ENCODE measurements at places on chromosomes 12 and 14. TPM values are rescaled to one million over a fixed set of nuclear protein-coding genes. Genes with fewer than 3 reads are reported as not detected.

The MGP gene
- 0.34 TPM for total RNA-seq

- H3K36me3 ChIP-seq: peaks cover 34% of the 10 kb centered on the region
- DNase-seq: no peak
- H3K27me3 ChIP-seq: no peaks in the 10 kb centered on the region
- H3K27ac ChIP-seq: no peak overlapping the region
Measured at GRCh38 chr14:105049753-105050550, 15.3 kb downstream of the GPR132 start.

GRCh38 chr12:108792361-108793292 is 61.3 kb upstream of the CORO1C start:
- no peak overlapping the region for H3K4me3 ChIP-seq
- DNase-seq: no peak
- no peaks in the 10 kb centered on the region for H3K27me3 ChIP-seq

DNA sequence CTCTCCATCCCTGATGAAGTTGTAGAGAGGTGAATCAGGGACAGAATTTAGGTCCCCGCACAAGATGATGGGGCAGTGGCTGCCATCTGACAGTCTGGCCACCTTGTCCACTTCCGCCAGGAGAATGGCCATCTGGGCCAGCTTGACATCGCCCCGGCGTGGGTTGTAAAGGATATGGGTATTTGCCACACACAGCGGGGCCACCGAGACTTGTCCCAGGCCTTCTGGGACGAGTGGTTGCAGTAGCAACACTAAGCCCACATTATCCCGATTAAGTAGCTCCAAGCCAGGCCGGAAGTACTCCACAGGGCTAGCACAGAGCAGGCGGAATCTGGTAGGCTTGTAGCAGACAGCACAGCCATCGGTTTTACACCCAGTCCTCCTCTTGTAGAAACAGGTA is 6.2 kb downstream of the ANGEL1 start:
- H3K27me3 ChIP-seq: no peaks in the 10 kb centered on the region
- peaks cover 11% of the 10 kb centered on the region for H3K4me1 ChIP-seq
- H3K4me3 ChIP-seq: no peak overlapping the region
- no peak for DNase-seq
- H3K27ac ChIP-seq: no peak overlapping the region

DNA sequence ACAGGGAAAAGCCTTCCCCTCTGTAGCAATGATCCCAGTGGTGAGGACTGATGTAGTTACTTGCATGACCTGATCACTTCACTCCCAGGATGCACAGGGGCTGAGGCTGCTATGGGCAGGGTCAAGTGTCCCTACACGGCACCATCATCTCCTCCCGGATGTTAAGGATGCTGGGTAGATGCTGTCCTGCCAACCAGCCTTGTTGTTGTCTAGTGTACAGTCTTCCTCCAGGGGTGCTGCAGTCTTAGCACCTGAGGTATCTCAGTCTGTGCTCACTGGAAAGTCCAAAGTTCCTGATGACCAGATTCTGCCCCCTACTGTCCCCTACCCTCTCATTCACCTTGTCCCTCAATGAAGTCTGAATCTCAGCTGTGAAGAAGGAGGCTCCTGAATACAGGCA is 20.1 kb downstream of the CPM start:
- no peaks in the 10 kb centered on the region for H3K36me3 ChIP-seq
- DNase-seq: no peak
- no peaks in the 10 kb centered on the region for H3K27me3 ChIP-seq

The CLEC4D gene
- not detected for total RNA-seq

DNA sequence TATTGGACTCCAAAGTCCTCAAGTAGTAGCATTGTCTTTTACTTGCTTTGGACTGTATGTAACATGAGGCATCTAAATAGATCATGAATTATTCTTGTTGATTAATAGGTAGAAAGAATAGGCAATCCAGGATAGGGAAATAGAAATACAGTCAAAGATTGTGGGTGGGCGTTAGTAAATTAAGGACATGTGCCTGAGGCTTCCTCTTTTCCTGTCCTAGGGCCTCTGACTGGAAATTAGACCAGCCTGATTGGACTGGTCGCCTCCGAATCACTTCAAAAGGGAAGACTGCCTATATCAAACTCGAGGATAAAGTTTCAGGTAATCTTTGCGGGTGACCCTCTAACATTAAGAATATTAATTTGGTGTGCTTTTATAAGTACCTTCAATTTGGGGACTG is 7.6 kb downstream of the NECAP1 start:
- no peaks in the 10 kb centered on the region for H3K27me3 ChIP-seq
- DNase-seq: no peak
- H3K36me3 ChIP-seq: peaks cover 65% of the 10 kb centered on the region
- peak overlapping the region; percentile 31 for H3K27ac ChIP-seq
- no peak overlapping the region for H3K4me3 ChIP-seq

The VWF gene
- not detected for total RNA-seq

The PKP2 gene
- not detected for total RNA-seq
